ENCODE measurements at places on chromosomes 7 and 10.

GRCh38 chr10:77970869-77971803 lies 44.6 kb upstream of the DLG5 start:
- no peak for DNase-seq

DNA sequence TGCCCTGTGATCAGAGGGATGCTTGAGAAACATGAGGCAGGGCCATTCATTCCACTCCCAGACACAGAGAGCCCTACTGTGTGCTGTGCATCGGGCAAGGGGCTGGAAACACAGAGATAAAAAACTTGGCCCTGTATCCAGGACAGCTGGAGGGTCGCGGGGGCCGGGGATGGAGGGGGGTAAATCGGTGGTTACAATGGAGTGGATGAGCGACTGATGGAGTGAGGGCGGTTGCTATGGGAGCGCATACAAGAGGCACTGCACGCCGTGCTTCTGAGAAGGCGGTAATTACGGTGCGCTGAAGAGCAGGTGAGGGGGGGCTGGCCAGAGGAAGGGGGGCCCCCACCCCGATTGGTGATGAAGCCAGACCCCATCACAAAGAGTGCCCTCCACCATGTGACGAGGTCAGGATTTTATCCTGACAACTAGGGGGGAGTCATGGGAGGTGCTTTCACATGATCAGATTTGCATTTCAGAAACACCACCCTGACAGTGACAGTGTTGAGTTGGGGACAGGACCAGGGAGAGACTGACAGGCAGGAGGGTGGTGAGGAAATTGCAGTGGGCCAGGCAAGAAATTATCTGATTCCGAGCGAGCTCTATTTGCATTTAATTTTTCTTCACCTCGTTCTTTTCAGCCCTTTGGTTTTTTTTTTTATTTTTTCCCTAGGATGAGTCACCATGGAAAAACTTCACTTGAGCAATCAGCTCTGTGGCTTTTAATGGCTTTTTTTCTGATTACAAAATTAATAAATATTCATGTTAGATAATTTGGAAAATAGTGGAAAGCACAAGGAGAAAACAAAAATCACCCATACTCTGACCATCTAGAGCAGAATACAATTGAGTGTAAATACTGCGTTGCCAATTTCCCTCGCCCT lies 7.8 kb downstream of the CPA5 start:
- DNase-seq = no peak

GRCh38 chr7:152093717-152094116 lies 68.2 kb downstream of the GALNT11 start:
- DNase-seq = no peak

DNA sequence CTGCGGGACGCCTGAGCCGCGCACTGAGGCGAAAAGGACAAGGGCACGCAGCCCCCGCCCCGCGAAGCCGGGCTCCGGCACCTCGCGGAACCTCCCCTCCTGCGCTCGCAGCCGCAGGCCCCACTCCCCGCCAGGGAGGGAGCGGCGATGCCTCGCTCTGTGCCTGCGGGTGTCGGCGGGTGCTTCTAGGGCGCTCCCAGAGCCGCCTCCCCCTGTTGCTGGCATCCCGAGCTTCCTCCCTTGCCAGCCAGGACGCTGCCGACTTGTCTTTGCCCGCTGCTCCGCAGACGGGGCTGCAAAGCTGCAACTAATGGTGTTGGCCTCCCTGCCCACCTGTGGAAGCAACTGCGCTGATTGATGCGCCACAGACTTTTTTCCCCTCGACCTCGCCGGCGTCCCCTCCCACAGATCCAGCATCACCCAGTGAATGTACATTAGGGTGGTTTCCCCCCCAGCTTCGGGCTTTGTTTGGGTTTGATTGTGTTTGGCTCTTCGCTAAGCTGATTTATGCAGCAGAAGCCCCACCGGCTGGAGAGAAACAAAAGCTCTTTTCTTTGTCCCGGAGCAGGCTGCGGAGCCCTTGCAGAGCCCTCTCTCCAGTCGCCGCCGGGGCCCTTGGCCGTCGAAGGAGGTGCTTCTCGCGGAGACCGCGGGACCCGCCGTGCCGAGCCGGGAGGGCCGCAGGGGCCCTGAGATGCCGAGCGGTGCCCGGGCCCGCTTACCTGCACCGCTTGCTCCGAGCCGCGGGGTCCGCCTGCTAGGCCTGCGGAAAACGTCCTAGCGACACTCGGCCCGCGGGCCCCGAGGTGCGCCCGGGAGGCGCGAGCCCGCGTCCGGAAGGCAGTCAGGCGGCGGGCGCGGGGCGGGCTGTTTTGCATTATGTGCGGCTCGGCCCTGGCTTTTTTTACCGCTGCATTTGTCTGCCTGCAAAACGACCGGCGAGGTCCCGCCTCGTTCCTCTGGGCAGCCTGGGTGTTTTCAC lies 519 bp downstream of the ITGB8 start:
- no peak for DNase-seq

- no peak for DNase-seq
Observed at GRCh38 chr10:117188371-117188770, 8.9 kb upstream of the KCNK18 start.

- DNase-seq = no peak
Observed at GRCh38 chr7:85065306-85065705, 121.5 kb downstream of the SEMA3D start.

- DNase-seq = no peak
Observed at GRCh38 chr10:30134171-30134945, 75.0 kb upstream of the JCAD start.

GRCh38 chr7:73341877-73342276 lies 13.9 kb downstream of the FKBP6 start:
- DNase-seq = no peak

GRCh38 chr7:105198223-105198622 lies 184.2 kb downstream of the KMT2E start:
- DNase-seq = no peak

- no peak for DNase-seq
Observed at GRCh38 chr7:519484-520390, at the start of gene PDGFA. TSS of gene PDGFA (minus strand) at chr7:519846. CDS start at chr7:519001, 845 bp downstream.

GRCh38 chr10:35188954-35189353 lies 62.3 kb downstream of the CREM start:
- DNase-seq = no peak

- no peak for DNase-seq
Observed at GRCh38 chr7:155283565-155284194, 14.0 kb upstream of the INSIG1 start.

GRCh38 chr7:158753900-158754299 lies 49.3 kb upstream of the NCAPG2 start:
- no peak for DNase-seq

DNA sequence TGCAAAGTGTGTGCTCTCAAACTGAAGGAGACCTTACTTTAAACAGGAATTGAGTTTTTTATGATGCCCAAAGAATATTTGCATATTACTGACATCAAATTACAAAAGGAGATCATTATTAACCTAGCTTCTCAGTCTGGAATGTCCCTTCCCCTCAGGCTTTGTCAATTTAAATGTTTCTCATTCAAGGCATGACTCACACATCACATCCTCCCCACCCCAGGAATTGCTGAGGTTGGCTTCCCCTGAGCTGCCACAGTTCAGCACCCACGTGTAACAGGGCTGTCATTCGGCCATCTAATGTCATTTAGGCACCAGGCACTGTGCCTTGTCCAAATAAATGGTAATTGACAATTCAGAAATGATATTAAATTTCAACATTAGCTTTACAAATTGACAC lies 305.9 kb upstream of the MGMT start:
- no peak for DNase-seq

DNA sequence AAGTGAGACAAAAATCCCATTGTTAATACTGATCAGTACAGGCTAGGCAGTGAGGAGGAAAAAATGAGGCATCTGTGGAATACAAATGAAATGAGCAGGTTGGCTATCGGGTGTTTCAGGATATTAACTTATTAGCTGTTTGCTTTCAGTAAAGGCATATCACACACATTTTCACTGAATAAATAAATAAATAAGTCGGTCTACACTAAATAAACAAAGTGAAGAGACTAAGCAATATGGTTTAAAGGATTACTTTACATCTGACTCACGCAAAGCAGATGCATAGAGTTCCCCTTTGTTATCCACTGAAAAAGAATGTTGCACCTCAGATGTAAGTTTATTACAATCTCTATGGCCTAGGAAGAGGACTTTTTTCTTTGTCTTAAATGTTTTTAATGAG lies 6.3 kb upstream of the SEMA3A start:
- DNase-seq = no peak

DNA sequence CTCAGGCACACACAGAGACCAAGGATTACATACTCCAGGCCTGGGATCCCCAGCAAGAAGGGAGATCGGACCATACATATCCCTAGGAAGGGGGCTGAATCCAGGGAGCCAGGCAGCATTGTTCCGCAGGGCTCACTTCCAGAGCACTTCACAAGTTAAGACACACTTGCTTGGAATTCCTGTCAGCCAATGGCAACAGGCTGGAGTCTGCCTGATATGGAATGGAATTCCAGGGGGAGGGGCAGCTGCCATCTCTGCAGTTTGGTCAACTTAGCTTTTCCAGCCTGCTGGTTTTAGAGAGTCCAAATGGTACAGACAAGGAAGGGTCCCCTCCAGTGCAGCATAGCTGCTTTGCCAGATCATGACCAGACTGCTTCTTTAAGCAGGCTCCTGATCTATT lies 290.0 kb upstream of the GLI3 start:
- no peak for DNase-seq

- DNase-seq = no peak
Observed at GRCh38 chr10:130935897-130936550, 375.5 kb downstream of the TCERG1L start.

DNA sequence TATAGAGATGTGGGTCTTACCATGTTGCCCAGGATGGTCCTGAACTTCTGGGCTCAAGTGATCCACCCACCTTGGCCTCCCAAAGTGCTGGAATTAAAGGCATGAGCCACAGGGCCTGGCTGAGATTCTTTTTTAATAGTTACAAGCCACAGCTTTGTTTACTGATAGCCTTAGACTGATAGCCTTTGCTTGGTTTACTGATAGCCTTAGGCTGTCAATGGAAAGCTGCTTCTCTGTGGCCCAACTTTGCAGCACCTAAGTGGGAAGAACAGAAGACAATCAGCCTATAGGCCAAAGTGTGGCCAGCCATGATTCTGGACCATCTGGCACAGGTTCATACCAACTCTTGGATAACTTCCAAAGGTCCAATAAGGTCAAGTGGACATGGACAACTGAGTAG lies 24.1 kb upstream of the CDCA7L start:
- DNase-seq = no peak

DNA sequence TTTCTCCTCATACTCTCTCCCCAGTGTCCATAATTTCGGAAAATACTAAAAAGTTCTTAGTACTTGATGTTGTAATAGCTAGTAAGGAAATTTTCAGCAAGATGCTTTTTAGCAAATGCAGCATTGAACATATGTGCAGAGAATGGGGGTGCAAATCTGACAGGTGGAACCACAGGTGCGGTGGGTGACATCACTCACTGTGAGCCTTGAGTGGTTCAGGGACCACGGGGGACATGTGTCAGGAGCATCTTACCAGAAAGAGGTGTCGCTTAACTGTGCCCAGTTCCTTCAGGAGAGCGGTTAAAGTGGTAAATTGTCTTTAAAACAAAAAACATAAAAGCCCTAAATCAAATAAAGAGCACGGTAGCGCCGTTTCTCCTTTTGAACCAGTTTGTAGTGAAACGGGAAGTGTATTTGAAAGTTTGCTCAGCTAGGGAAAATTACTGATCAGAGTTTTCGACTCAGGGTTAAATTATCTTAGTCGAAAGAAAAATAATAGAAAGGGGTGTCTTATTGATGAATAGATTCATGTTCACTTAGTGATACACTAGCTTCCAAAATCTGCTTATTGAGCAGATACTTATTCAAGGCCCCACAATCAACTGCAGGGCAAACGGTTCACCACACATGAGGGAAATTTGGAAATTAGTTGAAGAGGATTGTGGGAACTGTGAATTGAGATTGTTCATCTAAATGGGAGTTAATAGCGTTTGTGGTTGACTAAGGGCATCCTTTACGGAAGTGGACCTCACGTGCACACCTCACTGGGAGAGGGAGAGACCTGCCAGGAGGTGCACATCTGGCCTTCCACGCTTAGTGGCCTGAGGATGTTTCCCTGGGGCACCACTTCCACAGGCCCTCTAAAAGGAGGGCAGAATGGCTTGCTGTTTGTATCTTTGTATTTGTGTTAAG lies 12.7 kb downstream of the CUL1 start:
- no peak for DNase-seq

GRCh38 chr7:22853674-22854157 lies 31.1 kb upstream of the TOMM7 start:
- no peak for DNase-seq

GRCh38 chr10:6195846-6196245 lies 6.9 kb upstream of the PFKFB3 start:
- DNase-seq = no peak

DNA sequence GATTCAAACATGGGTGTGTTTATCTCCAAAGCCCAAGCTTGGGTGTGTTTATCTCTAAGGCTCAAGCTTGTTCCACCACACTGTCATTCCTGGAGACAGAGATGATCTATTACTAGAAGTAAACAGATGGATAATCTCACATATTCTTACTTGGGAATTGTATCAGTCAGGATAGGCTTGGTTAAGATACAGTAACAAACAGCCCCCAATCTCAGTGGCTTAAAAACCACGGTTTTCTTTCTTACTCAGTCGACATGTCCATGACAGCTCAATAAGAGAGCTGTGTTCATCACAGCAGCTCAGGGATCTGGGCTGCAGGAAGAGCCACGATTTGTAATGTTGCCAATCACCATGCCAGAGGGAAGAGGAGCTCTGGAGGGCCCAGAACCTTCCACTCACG lies 38.5 kb upstream of the LOXL4 start:
- DNase-seq = no peak

DNA sequence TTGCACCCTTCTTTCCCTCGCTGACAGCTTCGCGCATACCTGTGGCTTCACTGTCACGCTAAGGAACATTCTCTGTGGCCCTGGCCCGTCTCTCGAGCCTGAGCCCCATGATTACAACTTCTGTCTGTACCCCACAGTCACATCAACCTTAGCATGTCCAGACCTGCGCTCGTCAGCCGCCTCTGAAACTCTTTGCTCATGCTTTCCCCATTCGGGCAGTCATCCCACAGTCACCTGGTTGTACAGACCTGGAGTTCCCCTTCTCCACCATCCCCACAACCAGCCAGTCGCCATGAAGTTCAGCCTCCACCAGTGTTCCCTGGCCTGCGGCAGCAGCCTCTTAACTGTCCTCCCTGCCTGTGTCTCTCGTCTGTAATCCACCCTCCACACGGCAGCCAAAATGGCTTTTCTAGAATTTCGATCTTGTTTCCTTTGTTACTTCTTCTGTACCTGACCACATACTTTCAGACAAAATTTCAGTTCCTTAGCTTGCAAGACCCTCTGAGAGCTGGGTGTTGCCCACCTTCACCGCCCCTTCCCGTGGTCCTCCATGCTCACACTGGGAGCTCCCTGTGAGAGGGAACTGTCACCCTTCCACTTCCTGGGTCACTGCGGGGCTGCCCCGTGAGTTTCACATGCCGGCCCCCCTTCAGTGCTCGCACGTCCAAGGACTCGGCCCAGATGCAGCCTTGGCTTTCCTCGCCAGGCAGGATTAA lies 229.2 kb downstream of the CELF2 start:
- no peak for DNase-seq

DNA sequence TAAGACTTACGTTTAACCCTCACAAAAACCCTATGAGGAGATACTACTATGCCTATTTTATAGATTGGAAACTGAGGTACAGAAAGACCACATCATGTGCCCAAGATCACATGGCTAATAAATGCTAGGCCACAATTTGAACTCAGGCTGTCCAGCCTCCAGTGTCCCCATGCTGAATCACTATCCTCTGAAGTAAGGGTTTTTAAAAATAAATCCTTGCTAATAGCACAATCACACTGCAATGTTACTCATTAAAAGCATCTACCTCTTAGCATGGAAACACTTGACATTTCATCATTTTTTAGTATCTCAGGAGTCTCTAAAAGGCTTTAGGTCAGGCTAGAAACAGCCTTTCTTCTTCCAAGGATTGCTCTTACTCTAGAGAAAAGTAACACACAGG lies 50.0 kb upstream of the PPP1R3C start:
- DNase-seq = no peak

All from activated T-helper 9 cell treated with anti-CD3 and anti-CD28 coated beads, Interleukin-2, amount 50 U/mL, for 16 hours (primary cell).